ENCODE measurements at places on chromosomes 16 and 17. TPM values are rescaled to one million over a fixed set of nuclear protein-coding genes. Genes with fewer than 3 reads are reported as not detected.

PRKCA gene
- 66.8 TPM for polyA plus RNA-seq

C17orf78 gene
- polyA plus RNA-seq, result not detected

WFDC1 gene
- polyA plus RNA-seq, result 19.9 TPM

TERB1 gene
- polyA plus RNA-seq, result not detected

CD300LB gene
- polyA plus RNA-seq, result not detected

CTRB1 gene
- not detected for polyA plus RNA-seq

CCL16 gene
- polyA plus RNA-seq, result not detected

PLEKHG4 gene
- polyA plus RNA-seq, result 17.2 TPM

ATP2A3 gene
- polyA plus RNA-seq, result 0.46 TPM

RPUSD1 gene
- polyA plus RNA-seq, result 9.2 TPM

NFATC2IP gene
- polyA plus RNA-seq, result 22.3 TPM

RTN4RL1 gene
- 0.04 TPM for polyA plus RNA-seq

KRT31 gene
- polyA plus RNA-seq, result not detected
